ENCODE measurements at places on chromosomes 2 and 18.

DNA sequence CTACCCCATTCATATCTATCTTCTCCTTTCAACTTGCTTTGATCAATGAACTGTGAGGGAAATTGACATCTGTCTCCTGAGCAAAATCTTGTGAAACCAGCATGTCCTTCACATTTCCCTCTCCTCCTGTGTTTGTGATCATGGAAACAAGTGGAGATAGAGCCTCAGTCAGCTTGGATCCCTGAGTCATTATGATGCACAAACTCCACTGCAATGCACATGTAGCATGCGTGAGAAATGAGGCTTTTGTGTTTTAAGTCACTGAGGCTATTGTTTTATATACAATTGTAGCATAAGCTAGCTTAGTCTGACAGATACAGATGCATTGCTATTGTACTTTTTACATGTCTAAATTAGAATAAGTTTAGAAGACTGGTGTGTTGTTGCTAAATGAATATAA is 85.2 kb upstream of the HNMT start:
- no peak for DNase-seq

DNA sequence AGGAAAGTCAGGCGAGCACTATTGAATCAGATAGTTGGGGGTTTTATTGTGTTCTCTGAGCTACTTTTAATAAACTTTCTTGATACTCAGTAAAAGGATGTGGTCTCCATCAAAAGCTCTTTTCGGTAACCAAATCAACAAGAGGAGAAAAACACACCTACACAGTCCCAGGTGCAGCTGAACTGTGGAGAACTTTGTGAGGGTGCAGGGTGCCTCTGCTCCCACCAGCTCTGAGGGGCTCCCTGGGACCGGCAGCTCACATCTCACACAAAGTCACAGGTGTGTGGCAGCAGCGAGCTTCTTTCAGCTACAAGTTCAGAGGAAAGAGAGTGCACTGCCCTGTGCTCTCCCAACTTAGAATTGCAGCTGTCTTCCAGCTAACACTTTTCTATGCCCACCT is 650.4 kb downstream of the RNF144A start:
- DNase-seq = peak; percentile 21

GRCh38 chr2:45156605-45157004 is 147.4 kb upstream of the SIX2 start:
- DNase-seq = no peak

DNA sequence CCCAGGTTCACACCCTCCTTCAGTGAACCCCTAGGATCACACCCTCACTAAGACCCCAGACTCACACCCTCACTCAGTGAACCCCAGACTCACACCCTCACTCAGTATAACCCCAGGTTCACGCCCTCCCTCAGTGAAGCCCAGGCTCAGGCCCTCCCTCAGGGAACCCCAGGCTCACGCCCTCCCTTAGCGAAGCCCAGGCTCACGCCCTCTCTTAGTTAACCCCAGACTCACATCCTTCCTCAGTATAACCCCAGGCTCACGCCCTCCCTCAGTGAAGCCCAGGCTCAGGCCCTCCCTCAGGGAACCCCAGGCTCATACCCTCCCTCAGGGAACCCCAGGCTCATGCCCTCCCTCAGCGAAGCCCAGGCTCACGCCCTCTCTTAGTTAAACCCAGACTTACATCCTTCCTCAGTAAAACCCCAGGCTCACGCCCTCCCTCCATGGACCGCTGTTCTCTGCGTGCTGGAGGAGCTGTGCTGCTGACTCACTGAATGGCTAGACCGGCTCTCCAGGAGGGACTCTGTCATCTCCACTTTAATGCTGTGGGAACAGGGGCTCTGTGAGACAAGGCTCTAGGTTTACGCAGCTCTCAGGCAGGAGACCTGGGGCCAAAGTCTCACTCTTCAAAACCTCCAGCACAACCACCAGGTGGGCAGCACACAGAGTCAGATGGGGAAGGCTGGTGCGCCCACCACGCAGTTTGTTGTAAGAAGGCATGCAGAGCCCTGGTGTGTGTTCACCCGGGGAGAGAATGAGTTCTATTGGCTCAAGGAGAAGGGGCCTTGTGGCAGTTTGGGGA is 506.9 kb upstream of the MYT1L start:
- DNase-seq = no peak

GRCh38 chr2:128421286-128421685 is 102.6 kb upstream of the HS6ST1 start:
- DNase-seq = no peak

DNA sequence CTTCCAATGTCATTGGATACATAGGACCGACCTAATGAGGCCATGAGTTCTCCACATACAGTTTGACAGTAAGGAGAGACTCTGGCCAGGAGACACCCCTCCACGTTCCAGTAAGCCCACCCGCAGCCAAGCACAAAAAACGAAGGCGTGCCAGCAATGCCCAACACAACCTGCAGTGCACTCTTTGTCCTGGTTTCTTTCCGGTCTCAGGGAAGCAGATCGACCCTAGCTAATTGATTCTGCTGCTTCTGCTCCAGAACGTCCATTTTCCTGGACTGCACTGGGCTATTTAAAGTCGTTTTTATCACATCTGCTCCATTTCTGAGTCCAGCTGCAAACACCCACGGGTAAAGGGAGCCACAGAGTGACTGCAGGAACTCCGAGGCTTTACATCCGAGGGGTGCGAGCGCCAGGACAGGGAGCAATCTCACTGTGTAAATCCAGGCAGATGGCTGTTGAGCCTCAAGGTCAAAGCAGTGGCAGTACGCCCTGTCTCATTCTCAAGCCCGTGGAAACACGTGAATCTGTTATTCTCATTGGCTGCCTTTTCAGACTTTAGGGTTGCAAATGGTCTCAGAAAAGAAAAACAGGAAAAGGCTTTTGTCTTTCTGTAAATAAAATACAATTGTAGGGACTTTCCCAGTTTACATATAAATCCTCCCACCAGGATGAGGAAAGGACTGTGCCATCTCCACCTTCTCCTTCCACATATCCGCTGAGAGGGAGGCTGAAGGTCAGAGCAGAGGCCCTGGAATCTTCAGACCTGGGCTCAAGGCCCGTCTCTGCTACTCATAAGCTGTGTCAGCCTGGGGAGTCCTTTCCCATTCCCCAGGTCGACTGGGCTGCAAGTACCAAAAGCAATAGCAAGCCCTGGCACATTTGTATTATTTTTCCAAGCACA is 40.7 kb downstream of the TMEM163 start:
- DNase-seq = no peak

DNA sequence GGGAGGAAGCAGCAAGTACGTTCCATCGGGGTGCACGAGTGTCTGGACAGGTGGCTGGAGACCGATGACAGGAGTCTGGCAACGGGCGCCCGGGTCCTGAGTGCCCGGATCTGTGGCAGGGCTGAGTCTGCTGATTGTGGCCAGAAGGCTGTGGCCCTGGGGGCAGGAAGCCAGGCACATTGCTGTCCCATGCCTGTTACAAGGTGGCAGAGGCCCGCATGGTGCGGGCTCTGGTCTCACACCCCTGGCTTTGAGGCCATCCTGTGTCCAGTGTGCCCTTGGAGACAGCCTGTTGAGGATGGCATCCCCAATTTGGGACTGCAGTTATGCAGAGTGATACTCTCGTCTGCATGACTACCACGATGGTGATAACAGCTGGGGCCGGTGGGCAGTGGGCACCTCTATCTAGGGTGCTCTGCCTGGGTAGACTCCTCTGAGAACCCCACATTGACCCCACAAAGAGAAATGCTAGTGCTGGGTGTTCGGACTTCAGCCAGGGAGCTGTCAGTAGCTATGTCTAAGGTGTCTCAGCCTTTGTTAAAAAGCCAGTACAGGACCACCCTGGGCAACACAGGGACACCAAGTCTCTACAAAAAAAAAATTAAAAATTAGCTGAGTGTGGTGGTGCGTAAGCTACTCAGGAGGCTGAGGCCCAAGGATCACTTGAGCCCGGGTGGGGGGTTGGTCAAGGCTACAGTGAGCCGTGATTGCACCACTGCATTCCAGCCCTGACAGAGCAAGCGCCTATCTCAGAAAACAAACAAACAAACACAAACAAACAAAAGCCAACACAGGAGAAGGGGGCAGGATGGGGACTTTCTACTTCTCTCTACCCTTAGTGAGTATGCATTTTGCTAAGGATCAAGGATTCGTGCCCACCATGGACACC is 88.3 kb downstream of the RHOB start:
- DNase-seq = no peak

GRCh38 chr2:11746807-11747459 is 501 bp downstream of the LPIN1 start:
- no peak for DNase-seq

GRCh38 chr2:240663546-240664190 is 19.0 kb downstream of the AQP12B start:
- no peak for DNase-seq

- no peak for DNase-seq
Observed at GRCh38 chr2:106764614-106765013, 121.4 kb downstream of the ST6GAL2 start.

GRCh38 chr18:35306588-35307250 is 16.7 kb upstream of the ZSCAN30 start:
- DNase-seq = no peak

- no peak for DNase-seq
Observed at GRCh38 chr2:148719941-148720436, 75.4 kb downstream of the EPC2 start.

DNA sequence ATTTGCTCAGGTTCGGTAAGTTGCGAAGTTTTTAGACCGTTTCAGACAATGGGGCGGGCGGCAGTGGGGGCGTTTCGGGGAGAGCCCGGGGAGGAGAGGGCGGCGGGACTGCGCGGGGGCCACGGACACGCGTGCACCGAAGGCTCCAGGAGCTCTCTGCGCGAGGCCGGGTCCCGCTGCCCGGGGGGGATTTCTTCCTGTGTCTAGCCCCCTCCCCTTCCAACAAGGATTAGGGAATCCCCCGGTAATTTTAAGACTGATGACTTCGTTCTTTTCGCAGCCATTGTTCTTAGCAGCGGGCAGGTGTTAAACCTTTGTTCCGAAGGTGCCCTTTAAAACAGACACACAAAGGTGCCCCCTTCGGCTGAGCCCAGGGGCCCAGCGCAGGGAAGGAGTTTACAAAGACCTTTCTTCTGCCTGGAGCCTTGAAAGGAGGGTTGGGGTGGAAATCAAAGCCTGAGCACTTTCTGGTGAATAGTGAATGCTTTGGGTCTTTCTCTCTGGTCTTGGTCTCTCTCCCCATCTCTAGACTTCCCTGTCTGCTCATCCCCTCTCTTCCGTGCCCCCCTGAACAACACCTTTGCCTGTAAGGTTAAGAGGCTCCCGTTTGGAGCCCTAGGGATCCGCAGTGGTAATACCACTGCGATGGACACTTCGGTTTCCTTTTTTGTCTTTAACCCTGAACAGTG is 2.1 kb downstream of the TRIB2 start:
- DNase-seq = no peak

DNA sequence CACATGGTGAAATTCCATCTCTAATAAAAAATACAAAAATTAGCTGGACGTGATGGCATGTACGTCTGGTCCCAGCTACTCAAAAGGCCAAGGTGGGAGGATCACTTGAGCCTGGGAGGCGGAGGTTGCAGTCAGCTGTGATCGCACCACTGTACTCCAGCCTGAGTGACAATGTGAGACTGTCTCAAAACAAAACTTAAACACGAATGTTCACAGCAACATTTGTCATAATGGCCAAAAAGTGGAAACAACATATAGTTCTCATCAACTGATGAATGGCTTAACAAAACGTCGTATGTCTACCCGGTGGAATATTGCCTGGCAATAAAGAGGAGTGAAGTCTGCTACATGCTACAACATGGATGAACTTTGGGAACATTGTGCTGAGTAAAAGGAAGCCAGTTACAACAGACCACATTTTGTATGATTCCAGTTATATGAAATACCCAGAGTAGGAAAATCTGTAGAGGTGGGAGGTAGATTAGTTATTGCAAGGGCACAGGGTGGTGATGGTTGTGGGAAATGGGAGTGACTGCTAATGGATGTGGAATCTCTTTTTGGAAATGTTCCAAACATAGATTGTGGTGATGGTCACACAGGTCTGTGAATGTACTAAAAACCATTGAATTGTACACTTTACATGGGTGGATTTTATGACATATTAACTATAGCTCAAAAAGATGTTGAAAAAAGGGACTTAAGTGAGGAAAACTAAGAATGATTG is 478.2 kb downstream of the PTPRM start:
- DNase-seq = no peak

DNA sequence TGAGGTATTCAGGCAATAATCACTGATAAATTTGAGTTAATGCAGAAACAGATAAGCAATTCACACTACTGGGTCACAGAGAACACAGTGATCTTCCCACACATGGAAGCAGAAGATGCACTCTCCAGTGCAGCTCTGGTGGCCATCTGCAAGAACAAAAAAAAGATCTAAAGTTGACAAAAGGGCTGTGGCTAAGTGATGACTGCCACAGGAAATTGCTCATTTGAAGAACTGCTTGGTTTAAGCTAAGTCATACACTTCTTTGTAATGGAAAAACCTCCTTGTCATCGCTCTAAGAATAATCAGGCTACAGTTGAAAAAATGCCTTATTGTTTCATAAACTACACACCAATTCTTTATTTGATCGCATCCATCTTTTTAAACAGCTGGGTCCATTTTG is 115.1 kb downstream of the DTNB start:
- no peak for DNase-seq

DNA sequence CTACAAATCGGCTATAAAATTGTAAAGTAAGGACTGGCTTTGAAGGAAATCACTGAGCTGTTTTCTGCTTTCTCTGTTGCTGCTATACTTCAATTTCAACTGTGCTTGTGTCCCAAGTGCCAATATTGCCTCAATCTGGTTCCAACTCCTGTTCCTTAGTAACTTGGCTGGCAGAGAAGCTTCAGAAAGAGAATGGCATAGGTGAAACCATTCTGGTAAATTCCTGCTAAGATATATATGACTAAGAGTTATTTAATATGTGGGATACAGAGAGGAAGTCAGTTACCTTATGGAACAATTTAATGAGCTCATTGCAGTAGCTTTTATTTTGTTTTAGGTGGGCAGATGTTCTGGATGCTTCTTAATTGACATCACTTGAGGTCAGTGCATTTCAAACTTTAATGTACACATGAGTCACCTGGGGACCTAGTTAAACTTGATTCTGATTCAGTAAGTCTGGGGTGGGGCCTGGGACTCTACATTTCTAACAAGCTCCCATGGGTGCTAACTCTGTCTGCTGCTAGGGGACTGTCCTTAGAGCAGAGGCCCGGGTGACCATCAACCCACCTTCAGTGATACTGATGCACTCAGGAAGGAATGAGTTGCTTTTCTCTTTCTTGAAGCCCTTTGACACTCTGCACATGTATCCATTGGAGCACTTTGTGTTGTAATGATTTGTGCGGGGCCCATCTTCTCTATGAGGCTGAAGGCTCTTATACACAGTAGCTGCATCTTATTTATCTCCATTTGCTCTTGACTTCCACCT is 47.6 kb downstream of the LIPG start:
- DNase-seq = no peak

GRCh38 chr2:11655495-11655894 is 14.5 kb downstream of the NTSR2 start:
- DNase-seq = no peak

GRCh38 chr2:88051792-88052191 is 3.8 kb downstream of the KRCC1 start:
- DNase-seq = no peak

- DNase-seq = no peak
Observed at GRCh38 chr2:202847693-202848524, 23.7 kb downstream of the ICA1L start.

- DNase-seq = no peak
Observed at GRCh38 chr18:36295880-36296301, 1.6 kb upstream of the FHOD3 start.

GRCh38 chr2:169895294-169895985 is 68.2 kb downstream of the UBR3 start:
- no peak for DNase-seq

GRCh38 chr2:121234791-121235190 is 50.2 kb downstream of the TFCP2L1 start:
- DNase-seq = no peak
